ENCODE measurements at places on chromosomes 11 and 22.

DNA sequence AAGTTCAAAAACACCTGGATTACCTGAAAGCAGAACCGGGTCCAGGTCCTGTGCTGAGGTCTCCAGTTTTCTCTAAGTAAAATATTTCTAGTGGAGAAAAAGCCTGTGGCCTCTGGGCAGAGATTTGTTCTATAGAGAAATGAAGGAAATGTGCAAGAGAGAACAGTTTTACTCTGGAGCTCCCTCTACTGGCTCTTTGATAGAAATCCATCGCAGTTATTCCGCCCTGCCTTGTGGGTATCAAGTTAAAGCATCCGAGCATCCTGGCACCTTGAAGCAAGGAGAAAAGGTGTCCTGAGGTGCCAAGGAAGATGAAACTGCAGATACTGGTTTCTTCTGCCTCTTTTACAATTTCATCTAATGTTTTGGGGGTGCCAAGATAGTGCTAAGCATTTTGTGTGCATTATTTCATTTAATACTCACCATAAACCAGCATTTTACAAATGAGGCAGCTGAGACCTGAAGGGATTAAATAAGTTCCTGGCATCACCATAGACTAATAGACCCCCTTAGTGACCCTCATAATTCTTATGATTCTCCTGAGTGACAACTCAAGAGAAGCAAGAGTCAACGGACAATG lies 113.1 kb upstream of the HSD17B12 start:
- DNase-seq, result peak; percentile 89

- no peak for DNase-seq
Observed at GRCh38 chr22:23205339-23206049, 25.2 kb downstream of the BCR start.

- no peak for DNase-seq
Observed at GRCh38 chr11:32266601-32267000, 168.7 kb downstream of the WT1 start.

GRCh38 chr11:107408762-107409211 lies 48.8 kb downstream of the CWF19L2 start:
- peak; percentile 62 for DNase-seq

DNA sequence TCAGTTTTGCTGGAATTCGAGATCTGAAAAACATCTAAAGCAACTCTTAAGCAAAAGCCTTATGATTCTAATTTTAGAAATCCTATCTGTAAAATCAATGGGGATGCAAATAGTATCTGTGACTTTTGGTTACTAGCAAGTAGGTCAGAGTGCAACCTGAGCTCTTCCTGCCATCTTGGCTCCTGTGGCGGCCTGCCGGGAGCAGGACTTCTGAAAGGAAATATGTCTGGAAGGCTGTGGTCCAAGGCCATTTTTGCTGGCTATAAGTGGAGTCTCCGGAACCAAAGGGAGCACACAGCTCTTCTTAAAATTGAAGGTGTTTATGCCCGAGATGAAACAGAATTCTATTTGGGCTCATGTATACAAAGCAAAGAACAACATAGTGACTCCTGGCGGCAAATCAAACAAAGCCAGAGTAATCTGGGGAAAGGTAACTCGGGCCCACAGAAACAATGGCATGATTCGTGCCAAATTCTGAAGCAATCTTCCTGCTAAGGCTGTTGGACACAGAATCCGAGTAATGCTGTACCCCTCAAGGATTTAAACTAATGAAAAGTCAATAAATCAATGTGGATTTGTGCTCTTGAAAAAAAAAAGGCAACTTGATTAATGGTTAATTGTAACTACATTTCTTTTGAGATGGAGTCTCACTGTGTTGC lies 1.7 kb downstream of the SAMM50 start:
- no peak for DNase-seq
